Activated CD8-positive, alpha-beta memory T cell treated with anti-CD3 and anti-CD28 coated beads, Interleukin-2, amount 10 ng/mL, durations not matched to agents 7 days and 5 days (primary cell): ENCODE measurements at places on chromosomes 5 and 9.

DNA sequence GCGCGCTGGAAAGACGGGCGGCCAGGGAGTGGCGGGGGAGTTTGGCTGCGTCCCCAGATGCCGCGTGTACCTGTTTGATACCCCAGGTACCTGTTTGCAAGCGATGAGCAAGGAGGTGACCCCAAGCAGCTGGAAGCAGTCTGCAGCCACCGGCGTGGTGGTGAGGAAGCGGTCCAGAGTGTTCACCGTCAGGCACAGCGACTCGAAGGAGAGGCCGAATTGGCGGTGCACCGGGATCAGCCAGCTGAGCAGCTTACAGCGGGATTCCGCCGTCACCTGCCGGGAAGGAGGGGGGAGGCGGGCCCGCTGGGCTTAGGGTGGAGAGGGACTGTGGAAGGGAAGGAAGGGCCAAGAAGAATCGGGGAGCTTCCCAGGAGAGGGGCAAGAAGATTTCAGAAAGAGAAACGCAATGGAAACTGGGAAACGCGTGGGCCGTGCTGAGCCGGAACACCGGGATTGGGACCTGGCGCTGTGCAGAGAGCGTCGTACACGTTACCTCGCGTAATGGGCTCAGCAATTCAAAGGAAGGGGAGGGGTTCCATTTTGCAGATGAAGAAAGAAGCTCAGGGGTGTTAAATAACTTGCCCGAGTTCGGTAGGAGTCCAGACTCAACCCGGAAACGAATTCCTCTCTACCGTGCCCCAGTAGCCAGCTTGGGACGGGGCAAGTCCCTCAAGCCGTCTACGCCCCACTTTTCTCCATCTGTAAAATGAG lies 980 bp downstream of the CCNO start:
- DNase-seq: no peak

- no peak for DNase-seq
Measured at GRCh38 chr9:96163712-96164111, 138.3 kb downstream of the HSD17B3 start.

DNA sequence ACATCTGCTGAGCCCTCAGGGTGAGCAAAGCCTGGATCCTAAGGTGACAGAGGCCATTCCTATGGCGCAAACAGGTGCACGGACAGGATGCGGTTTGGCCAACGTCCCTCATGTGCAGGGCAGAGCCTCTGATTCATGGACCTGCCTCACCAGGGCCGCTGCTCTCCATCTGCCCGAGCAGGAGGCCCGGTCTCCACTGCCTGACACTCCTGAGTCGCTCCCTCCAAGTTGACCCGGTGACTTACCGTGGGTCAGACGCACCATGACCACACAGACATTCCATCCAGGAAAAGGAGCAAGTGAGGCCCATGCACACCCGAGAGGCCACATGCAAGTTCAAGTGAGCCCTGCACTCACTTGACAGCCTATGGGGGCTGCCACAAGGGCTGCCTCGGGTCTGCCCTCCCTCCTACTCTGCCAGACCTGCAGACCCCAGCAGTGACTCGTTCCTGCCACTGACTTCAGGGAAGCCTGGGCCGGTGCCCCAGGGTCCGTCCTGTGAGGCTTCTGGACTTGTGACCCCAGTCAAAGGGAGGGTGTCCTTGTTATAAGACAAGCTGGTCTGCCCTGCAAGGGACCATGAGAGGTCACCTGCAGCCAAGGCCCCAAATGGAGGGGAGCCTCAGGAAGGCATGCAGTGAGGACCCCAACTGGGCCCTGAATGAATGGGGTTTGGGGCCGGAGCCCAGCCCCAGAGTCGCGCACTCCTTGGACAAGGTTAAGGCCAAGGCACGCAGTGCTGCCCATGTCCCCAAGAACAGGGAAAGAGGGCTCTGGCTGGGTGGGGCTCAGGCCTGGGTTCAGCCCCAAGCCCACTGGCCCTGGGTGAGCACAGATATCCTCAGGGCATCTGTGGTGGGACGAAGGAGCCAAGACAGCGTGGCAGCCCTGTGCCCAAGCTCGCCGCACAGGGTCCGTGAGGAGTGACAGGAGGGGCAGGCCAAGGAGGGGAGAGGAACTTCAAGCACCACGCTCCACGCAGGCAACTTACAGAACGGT lies 10.1 kb downstream of the BRD3OS start:
- DNase-seq: no peak

DNA sequence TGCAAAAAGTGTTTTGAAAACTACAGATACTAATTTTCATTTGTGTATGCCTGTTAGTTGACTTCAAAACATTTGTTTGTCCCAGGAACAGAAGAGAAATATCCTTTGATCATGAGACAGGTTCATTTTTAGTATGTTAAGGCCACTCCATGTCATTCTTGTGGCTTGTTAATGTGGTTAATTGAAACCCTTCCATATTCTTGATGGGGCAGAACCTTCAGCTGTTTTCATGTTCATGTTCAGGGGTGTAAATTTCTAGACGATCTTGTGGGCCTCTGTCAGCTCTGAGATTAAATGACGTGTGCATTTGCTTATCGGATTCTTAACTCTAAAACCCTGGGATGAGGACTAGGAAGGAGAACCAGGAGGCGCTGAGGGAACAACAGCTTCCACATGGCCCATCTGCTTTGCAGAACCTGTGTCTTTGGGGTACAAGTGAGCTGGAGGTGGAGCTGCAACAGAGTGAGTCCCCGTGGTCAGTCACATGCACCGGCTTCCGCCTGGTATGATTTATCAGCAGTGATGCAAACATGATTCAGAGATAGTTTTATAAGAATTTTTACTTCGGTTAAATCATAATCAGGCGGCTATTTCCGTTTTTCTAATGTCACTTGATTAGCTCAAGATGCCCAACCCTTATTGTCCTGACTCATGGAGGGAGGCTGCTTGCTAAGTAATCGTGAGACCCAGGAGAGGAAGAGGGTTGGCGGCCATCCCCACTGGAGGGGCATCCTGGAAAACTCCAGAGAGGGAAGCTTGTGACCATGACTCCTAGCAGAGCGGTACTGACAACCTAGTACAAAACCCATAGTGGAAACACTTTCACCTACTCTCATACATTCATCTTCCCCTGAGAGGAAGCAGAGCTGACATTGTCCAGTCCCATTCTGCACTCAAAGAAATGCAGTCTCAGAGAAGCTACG lies 138.4 kb downstream of the C9orf152 start:
- DNase-seq: no peak

GRCh38 chr5:3430691-3431090 lies 164.9 kb upstream of the IRX1 start:
- DNase-seq: no peak

DNA sequence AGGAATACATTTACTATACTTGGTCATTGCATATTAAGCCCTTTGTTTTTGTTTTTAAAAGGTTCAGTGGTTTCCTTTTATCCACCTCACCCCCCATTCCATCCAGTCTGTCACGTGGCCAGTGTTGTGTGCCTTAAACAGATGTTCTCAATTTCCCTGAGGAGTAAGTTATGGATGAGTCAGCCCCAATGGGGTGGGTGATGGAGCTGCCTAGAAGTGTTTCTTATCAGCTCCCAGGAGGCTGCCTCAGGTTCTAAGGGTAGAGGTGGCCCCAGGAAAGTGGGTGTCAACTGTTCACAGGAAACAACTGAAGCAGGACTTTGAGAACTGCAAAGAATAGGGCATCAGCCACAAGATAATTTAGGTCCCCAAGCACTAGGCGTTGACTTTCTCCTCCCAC lies 41.1 kb downstream of the ACTBL2 start:
- no peak for DNase-seq

DNA sequence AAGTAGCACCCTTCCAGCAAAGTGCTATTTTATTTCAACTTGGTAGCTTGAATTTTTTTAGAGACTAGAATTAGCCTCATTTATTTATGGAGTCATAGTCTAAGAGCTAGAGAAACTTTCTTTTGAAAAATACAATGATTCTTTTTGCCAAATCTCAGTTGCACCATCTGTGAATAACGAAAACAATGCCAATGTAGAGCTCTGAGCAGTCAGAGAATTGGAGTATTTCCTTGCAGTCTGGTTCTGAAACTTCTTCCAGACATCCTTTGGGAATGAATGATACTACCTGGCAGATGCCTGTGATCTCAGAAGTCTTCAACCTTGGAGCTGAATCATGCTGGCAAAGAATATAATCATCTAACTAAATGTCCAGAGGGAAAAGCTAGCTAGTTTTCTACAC lies 511.5 kb upstream of the CYLC2 start:
- no peak for DNase-seq
